Left kidney (tissue), 8 donors: ENCODE measurements at places on chromosomes 12 and 14. TPM values are rescaled to one million over a fixed set of nuclear protein-coding genes. Genes with fewer than 3 reads are reported as not detected.

- no peak for DNase-seq
Measured at GRCh38 chr14:61630399-61631044, 64.8 kb upstream of the HIF1A start.

GRCh38 chr12:110741341-110742095 lies 1.2 kb downstream of the PPP1CC start:
- no peak for DNase-seq

DNA sequence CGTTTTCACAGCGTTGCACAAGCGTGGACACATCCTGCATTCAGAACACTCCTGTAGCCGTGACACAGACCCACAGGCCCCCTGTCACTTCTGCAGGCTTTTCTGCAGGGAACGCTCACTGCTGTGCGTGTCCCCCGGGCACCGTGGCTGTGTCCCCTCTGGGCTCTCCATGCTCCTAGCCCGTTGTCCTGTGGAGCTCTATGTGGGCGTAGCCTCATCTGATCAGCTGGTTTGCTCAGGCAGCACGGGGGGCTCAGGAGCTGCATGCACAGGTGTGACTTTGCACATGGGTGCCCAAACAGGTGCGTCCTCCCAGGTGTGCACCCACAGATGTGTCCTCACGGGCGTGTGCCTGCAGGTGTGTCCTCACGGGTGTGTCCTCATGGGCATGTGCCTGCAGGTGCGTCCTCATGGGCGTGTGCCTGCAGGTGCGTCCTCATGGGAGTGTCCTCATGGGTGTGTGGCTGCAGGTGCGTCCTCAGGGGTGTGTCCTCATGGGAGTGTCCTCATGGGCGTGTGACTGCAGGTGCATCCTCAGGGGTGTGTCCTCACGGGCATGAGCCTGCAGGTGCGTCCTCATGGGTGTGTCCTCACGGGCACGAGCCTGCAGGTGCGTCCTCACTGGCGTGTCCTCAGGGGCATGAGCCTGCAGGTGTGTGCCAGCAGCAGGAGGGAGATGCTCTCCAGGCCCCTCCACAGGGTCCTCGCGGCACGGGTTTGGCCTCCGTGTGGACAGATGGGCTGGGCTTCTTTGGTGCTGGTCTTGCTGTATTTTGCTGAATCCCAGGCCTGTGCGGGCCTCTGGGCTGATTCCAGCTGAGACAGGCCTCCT lies 17.5 kb downstream of the MTA1 start:
- DNase-seq: no peak

DNA sequence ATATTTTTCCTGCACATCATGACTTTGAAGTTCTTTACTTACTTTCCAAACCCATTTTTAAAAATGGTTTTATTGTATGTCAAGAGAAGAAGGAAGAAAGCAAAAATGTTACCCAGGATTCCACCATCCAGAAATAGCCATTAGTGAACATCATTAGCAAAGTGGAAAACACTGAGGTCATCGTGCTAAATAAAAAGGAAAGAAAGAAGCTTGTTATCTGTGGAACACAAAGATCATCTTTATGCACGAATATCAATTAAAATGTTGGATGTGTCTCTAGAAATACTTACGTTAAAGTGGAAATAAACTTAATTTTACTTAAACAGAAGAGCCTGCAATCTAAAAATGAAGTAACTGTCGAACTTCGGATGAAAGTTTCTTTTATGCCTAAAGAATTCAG lies 27.3 kb downstream of the SFSWAP start:
- DNase-seq: no peak

The NID2 gene
- 109 TPM for polyA plus RNA-seq

- DNase-seq: no peak
Measured at GRCh38 chr12:53995002-53995377, 5.0 kb upstream of the HOXC9 start.
